ENCODE measurements at places on chromosomes 4 and X.

- no peak for DNase-seq
Observed at GRCh38 chr4:110799211-110799610, 176.3 kb upstream of the PITX2 start.

GRCh38 chr4:13938299-13938698 is 310.8 kb upstream of the BOD1L1 start:
- DNase-seq, result no peak

DNA sequence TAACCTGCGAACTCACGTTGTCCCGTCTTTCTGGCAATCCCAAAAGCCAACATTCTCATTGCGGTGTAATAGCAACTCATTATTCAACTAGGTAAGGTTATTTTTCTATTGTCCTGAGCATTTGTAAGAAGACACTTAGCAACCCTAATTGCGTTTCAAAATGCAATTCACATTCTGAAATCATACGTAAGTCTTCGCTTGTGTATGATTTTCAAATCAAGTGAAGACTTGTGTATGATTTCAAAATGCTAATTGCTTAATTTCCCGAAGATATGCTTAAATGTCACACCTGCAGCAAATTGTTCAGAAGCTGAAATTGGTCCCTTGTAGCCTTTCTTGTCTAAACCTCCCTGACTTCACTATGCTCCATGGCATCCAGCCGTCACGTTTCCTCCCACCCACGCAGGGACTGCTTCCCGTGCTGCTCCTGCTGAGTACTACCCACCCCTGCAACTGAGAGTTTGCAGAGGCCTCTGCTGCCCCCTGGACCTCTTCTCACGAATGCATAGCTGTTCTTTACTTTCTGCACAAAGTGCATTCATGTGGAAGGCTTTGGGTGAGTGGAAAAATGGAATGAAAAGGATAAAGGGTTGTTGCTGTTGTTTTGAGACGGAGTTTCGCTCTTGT is 40.8 kb upstream of the CLDN24 start:
- DNase-seq, result no peak

GRCh38 chr4:43126595-43126994 is 234.1 kb downstream of the GRXCR1 start:
- DNase-seq, result no peak

DNA sequence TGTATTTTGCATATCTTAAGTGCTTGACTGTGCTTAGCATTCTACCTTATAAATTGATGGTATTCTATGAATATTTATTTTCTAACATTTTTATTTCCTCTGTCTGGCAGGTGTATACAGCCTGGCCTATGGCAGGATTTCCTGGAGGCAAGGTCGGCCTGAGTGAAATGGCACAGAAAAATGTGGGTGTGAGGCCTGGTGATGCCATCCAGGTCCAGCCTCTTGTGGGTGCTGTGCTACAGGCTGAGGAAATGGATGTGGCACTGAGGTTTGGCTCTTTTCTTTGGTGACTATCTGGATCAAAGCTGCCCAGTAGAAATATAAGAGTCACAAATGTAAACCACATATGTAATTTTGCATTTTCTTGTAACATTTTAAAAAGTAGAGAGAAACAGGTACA is 6.5 kb upstream of the NUDT6 start:
- no peak for DNase-seq

GRCh38 chrX:132373610-132374009 is 115.2 kb downstream of the MBNL3 start:
- no peak for DNase-seq

- DNase-seq, result no peak
Observed at GRCh38 chr4:137599734-137600133, 67.4 kb upstream of the PCDH18 start.

DNA sequence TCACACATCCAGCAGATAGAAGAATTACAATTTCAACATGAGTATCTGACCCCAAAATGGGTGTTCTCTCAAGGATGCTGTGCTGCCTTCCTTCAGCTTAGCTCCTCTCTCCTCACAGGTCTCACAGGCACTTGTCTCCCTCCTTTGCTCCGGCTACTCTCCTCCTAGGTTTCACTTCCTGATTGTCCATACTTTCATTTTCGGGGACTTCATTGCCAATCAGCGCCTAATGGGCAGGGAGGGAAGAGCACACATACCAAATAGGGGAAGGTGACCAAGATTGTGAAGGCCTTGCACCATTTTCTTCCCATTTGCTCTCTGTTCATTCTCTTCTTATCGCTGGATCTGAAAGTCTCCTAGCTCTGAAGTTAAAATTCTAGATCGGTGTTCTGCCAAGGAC is 125.4 kb upstream of the EOLA2 start:
- DNase-seq, result no peak

DNA sequence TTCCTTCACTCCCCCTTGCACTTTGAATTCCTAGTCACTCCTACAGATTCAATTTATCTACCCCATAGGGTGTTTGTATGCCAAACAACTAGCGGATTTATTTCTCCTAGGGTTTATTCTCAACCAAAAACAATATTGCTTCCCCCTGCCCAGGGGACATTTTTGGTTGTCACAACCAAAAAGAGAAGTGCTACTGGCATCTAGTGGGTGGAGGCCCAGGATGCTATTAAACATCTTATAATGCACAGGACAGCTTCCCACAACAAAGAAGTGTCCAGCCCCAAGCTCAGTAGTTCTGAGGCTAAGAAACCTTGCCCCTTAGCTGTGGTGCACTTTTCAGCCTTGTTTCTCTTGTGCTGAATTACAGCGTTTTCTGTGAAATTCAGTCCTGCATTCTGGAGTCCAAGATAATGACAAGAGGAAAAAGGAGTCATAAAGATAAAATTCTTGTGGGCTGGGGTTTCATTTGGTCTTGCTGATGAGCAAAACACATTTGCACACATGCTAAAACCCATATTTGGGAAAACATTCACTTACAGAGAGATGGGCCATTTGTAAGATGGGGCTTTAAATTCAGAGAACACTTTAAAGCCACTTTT is 11.2 kb upstream of the SYTL4 start:
- DNase-seq, result no peak

- no peak for DNase-seq
Observed at GRCh38 chr4:12897954-12898353, 586.2 kb downstream of the RAB28 start.

DNA sequence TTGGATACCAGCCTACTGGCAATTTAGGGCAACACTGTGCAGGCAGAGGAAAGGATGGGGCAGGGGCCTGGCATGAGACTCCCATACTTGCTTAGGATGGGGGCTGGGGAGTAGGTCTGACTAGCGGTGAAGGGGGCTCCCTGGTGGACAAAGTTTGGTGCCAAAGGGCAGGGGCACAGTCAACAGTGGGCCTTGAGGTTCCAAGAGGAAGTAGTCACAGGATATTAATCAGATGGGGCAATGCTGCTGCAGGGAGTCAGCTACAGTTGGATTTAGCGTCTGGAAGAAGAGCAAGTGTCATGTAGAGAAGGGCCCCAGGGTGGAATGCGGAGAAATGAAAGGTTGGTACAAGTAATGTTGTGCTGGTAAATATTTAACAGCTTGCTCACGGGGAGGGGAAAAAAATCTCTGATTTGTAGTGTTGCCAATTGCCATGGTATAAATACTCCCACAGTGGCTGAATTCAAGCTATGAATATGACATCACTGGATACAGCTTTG is 139.4 kb downstream of the PJA1 start:
- DNase-seq, result no peak

Measured in testis (tissue), 5 donors.